ENCODE measurements at places on chromosomes 12 and 14.

- peak; percentile 17 for ATAC-seq
Observed at GRCh38 chr12:131189781-131190180, 236.1 kb downstream of the ADGRD1 start.

GRCh38 chr12:15562263-15562662 lies 226.9 kb downstream of the EPS8 start:
- no peak for ATAC-seq

- no peak for ATAC-seq
Observed at GRCh38 chr12:11949738-11950411, 120.9 kb upstream of the BCL2L14 start.

DNA sequence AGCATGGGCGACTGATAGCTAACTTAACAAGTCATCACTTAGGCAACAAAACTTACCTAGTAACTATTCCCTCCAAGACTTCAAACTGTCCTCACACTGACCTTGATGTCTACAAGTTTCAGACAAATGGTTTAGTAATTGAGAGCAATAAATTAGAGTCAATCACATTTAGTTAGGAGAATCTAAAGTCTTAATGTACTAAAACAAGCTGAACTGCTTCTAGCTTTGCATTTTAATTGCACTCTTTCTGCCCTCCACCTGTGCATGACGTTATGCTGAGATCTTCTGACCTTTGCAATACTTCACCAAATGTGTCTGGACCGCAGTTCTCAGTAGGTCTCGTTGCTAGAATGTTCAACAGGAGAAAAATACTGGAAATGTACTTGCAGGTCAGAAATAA lies 158.0 kb downstream of the PIK3C2G start:
- no peak for ATAC-seq

- no peak for ATAC-seq
Observed at GRCh38 chr14:90553921-90554336, 157.1 kb downstream of the CALM1 start.

DNA sequence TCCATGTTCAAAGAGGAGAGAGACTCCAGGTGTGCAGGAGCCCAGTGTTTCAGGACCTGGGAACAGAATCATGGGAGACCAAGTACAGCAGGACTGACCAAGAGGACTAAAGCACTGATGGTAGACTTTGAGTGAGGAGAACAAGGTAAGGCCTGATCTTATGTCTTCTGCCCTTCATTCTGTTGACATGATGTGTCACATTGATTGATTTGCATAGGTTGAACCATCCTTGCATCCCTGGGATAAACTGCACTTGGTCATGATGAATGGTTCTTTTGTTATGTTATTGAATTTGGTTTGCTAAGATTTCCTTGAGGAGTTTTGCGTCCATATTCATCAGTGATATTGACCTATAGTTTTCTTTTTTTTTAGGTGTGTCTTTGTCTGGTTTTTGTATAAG lies 497.0 kb downstream of the TMEM121 start:
- ATAC-seq, result no peak

- peak; percentile 66 for ATAC-seq
Observed at GRCh38 chr12:102095677-102096263, 24.1 kb downstream of the NUP37 start.

DNA sequence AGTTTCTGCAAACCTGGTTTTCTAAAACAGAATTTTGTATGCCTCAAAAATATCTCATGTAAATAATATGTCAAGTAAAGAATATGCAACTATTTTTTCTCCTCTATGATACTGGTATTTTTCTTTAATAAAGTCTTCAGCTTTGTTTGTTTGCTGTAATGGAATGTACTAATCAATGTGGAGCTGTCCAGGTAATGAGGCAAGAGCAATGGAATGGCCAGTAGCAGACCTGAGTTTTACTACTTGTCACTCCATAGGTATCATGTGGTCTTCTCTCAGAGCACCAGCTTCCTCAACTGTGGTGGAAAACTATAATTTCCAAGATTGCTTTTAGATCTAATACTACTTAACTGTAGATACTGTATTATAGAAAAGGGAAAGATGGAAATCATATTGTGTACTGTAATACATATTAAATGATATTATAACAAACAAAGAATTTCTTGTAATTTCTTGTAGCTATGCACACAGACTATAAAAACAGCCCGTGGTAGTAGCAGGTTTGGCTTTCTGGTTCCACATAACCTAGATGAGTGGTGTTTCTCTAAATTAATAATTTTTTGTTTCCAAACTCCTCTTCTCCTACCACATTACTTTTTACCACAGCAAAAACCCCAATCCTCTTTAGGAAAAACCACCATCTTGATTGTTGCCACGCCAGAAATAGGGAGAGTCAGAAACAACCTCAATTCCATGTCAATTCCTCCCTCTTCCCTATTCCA lies 70.6 kb downstream of the KIF21A start:
- no peak for ATAC-seq

DNA sequence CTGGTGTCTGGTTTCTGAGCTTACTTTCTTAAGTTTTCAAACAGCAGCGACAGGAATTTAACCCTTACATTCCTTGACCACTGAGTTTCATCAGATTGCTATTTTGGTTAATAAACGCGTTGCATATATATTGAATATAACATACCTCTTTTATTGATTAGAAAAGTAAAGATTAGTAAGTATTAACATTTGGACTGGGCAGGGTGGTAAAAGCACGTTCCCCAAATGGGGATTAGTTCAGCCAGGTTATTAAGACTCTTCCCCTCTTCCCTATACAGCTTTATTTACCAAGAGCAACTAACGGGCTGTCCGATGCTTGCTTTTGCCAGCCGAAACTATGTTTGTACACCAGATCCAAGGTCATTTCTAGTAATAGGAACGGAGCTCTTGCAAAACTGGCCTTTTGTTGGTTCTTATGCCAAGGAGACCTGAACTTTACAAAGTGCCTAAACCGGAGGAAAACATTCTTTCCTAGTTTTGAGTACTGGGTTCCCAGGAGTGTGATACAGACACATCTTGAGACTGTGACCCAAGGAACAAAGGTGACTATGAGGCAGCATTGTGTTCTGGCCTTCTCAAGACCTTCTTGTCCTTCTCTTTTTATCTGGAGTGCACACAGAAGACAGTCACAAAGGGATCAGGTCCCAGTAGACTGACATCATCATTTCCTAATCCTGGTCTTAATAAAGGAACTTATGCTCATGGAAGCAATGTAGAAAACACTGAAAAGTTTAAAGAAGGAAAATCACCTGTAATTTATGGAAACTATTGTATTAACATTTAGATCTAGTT lies 2.6 kb downstream of the GLRX5 start:
- ATAC-seq, result no peak

DNA sequence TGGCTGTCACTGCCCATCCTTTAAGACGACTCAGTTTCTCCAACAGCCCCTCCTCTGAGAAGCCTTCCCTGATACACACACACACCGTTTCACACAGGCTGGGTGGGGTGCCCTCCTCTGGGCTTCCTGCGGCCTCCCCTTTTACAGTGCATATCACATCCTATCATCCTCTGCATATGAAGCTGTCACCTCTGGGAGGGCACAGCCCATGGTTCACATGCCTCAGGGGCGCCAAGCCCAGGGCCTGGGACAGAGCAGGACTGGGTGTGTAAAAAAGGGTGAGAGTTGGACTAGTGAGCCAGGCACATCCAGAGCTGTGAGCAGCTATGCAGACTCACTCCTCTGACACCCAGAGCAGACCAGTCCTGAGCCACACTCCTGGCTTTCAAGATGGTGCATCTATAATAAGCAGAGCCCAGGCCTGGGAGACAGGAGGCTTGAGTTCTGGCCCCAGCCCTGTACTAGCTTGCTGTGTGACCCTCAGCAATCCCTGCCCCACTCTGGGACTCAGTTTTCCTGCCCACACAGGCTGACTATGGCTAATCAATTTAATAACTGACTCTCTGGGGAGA lies 62.6 kb downstream of the LGMN start:
- ATAC-seq, result no peak

- no peak for ATAC-seq
Observed at GRCh38 chr12:106954462-106955376, 988 bp upstream of the TMEM263 start.

DNA sequence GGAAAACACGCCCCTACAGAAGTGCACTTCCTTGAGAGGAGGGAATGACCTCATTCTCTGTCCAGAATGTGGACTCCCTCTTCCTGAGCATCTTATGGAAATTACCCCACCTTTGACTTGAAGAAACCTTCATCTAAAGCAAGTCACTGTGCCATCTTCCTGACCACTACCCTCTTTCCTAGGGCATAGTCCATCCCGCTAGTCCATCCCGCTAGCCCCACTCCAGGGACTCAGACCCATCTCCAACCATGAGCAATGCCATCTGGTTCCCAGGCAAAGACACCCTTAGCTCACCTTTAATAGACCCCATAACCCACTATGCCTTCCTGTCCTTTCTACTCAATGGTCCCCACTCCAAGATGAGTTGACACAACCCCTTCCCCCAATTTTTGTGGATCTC lies 5.0 kb upstream of the INHBE start:
- no peak for ATAC-seq

GRCh38 chr14:34750670-34751069 lies 36.3 kb upstream of the CFL2 start:
- ATAC-seq, result peak; percentile 25

DNA sequence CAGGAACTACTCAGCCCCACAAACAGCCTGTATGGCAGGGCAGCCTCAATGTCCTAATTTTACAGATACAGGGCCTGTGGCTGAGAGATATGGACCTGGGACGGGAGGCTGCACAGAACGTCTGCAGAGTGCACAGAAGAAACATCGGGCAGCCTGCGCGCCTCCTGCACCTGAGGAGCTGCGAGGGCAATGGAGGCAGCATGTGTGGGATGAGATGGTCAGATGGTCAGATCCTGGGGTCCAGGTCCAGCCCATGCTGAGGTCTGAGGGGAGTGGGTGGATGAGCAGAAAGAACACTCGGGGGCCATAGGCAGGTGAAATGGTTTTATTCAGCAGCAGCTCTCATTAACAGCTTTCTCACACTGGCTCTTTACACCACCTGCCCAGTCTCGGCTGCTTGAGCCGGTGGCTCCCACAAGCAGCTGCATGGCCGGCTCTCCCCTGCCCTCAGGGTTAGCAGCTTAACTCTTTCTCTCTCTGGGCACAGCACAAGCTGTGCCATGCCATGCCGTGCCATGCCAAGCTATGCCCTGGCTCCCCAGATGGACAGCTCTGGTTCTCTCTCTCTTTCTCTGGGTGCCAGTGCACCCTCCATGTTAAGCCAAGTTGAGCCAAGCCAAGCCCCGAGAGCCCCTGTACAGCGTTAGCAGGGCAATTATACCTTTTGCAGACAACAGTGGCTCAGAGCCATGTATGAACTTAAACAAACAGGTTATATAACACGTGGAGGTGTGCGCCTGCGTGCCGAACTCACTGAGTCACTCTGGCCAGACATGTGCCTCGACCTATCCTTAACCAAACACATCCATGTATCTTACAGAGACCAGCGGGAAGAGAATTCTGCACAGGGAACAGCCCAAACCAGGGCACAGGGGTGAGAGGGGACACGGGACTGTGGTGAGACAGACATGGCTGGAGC lies 47.6 kb downstream of the RIMBP2 start:
- no peak for ATAC-seq

GRCh38 chr14:55136885-55137786 lies 8.1 kb downstream of the LGALS3 start:
- ATAC-seq, result no peak

DNA sequence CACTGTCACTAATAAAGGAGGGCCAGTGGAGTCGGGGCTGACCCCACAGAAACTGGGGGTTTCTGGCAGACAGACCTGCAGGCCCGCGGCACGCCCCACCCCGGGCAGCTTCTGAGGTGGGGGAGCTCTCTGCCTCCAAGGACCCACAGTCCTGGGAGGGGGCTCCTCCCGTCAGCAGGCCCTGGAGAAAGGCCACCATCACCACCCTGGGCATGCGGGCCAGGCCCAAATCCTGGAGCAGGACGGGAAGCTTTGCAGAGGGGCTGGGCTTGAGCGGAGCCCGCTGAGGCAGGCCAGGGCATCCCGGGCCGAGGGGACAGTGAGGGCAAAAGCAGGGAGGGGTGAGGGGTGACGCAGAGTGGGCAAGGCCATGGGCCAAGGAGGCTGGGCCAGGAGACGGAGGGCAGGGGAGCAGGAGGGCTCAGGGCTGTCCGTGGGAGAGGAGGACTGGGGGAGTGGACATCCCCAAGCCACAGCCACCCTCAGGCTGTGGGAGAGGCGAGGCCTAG lies 11.1 kb upstream of the GPR132 start:
- no peak for ATAC-seq

DNA sequence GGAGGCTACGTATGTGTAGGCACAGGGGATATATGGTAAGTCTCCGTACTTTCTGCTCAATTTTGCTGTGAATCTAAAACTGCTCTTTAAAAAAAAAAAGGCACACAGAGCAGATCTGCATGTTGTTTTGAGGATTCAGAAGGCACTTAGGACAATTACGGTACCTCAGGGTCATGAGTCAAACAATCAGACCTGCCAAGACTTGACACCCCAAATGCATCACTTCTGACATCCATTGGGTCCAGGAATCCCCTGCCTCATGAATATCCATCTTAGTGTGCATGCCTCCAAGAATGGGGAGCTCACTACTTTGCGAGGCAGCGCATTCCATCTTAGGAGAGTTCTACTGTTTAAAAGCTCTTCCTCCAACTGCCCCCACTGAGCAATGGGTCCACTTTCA lies 3.0 kb downstream of the BDKRB2 start:
- no peak for ATAC-seq

- ATAC-seq, result no peak
Observed at GRCh38 chr12:108573317-108573716, 10.9 kb downstream of the ISCU start.
